ENCODE measurements at places on chromosomes 2 and 18. TPM values are rescaled to one million over a fixed set of nuclear protein-coding genes. Genes with fewer than 3 reads are reported as not detected.

GRCh38 chr18:50563376-50563775 lies 3.5 kb downstream of the MAPK4 start:
- no peak for DNase-seq

- no peak for DNase-seq
Observed at GRCh38 chr2:51165534-51166260, 133.8 kb upstream of the NRXN1 start.

GRCh38 chr2:191611614-191612013 lies 66.3 kb upstream of the NABP1 start:
- DNase-seq, result no peak

DNA sequence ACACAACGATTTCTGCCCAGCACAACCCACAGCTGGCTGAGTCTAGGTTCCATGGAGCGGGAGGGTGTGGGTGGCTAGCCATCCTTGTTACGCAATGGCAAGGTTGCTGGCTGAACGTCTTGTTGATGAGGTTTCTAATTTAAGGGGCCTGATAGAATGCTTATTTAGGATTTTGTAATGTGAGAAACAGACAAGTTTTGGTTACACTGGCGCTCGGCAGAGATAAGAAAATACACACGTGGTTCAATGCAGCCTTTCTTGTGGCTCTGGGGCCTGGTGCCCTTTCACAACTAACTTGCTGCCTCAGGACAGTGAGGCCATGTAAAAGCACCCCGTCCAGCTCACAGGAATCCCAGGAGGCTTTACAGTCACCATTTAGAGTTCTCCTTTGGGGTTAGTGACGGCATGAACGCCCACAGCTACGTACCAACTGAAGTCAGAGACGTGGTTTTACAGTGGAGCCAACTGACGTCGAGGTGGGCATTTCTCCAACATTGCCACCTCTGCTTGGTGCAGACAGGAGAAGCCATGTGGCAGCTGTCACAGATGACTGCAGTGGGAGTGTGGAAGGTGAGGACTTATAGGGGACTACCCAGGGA lies 29.7 kb upstream of the PIEZO2 start:
- no peak for DNase-seq

GRCh38 chr2:42979416-42979869 lies 187.1 kb upstream of the HAAO start:
- DNase-seq, result no peak

Gene TMEM37
- total RNA-seq, result 2.2 TPM

DNA sequence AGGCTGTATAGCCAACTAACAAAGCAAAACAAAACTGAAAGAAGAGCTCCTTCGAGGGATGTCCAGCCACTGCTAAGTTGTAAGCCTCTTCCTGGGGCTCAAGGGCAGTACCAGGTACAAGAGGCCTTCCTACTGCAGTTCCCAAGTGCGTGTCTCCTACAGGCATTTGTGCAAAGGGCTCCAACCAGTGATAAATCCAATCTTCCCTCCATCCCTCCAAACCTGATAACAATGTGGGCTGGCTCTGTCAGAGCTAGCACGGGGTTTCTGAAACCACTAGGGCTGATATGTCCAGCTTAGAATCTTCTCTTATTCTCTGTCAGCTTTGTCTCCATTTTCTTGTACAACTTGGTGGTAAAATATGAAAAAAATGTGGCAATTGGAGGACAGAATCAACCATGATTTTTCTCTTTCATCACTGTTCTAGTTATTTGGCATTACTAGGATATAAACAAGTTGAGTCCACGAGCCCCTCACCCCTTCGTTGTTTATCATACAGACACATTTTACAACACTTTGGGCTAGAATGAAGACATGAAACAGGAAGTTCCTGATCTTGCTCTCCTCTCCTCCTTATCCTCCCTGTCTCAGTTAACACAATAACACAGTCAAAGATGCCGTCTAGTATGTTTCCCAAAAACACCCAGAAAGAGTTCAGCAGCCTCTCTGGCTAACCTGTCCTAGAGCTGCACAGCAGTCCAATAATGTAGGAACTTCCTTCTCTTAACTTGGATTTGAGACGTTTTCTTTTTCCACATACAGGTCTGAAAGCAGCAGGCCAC lies 35.4 kb upstream of the WIPF1 start:
- no peak for DNase-seq

Gene CD8B2
- 0.65 TPM for total RNA-seq

Gene EHD3
- total RNA-seq, result 12.7 TPM

GRCh38 chr2:46098621-46099062 lies 198.6 kb upstream of the EPAS1 start:
- DNase-seq, result no peak

DNA sequence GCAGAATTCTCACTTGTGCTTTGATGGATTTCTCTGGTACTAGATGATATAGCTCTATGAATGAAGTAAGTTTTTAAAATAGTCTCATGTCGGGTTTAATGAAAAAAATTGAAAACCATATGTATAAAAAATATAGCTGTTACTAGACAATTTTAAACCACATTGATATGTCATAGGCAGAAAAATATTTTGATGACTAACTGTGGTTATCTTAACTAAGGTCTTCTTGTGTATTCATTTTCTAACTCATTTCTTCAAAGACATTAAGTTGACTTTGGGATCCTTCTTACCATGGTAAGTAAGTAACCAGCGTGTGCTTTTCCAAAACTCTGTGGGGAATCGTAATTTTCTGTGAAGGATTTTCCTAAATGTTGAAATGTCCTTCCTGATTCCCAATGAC lies 160.9 kb upstream of the COL3A1 start:
- no peak for DNase-seq

- DNase-seq, result no peak
Observed at GRCh38 chr2:86235196-86235980, 36.1 kb downstream of the MRPL35 start.

- no peak for DNase-seq
Observed at GRCh38 chr2:107258531-107259407, 372.8 kb upstream of the ST6GAL2 start.

Gene CXCR1
- not detected for total RNA-seq

Gene VWA3B
- total RNA-seq, result 1.7 TPM

DNA sequence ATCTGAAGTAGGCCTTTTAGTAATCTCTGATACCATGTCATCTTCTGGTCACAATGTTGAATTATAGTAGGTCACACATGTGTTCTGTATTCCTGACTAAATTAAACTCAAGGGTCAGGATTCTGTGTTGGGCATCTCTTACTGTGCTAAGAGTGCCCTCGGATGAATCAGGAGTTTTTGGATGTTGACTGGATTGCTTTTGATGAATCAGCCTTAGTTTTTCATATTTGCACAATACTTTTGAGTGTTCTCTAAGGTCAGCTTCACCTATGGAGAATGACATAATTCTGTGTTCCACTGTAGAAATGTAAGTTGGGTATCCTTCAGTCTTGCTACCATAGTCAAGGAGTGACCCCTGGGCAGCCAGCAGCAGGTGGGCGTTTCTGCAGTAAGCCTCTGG lies 190.1 kb downstream of the PTPRM start:
- no peak for DNase-seq

- no peak for DNase-seq
Observed at GRCh38 chr2:205776139-205776538, 93.8 kb downstream of the NRP2 start.

GRCh38 chr18:25089470-25089869 lies 262.5 kb downstream of the ZNF521 start:
- DNase-seq, result no peak

Gene INO80D
- 42.8 TPM for total RNA-seq

- no peak for DNase-seq
Observed at GRCh38 chr2:47890711-47891368, 15.5 kb downstream of the FBXO11 start.

DNA sequence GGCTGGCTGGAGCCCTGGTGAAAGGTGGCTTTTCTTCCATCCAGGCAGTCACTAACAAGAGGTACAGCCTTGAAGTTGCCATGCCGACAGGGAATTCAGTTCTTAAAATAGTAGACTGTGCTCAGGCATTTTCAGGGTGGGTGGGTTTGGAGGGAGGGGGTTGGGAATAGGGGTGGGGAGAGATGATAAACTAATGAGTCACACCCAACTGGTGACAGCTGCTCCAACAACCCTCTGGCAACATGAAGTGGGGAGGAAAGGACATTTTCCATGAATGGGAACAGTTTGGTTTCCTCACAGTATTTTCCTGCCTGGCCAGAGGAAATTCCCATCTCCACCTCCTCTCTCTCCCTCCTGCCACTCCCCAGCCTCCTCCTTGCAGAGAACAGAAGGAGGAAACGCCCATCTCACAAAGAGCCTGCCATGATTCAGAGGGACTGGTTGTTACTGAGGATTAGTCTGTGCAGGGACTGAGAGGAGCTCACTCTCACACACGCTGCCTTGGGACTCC lies 113.0 kb upstream of the SLC1A4 start:
- DNase-seq, result no peak

DNA sequence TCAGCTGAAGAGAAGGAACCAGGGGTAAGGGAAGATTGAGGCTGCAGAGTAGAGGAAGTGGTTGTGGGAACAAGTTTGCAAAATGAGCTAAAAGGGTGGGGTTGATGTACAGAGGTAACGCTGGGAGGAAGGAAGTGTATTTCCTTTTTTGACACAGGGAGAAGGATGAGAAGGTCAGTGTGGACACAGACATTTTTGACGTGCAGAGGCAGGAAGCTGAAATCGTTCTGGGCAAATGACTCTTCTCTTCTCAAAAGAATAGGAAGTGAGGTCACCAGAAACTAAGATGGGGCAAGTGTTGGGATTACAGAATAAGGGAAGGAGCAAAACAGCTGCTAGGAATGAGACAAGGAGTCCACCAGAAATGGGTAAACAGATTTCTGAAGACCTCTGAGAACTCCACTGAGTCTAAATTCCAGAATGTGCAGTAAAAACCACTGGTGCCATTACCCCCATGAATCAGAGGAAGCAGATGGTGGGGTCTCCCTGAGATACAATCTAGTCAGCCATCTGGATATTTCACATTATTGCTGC lies 20.0 kb upstream of the RNF149 start:
- peak; percentile 63 for DNase-seq

DNA sequence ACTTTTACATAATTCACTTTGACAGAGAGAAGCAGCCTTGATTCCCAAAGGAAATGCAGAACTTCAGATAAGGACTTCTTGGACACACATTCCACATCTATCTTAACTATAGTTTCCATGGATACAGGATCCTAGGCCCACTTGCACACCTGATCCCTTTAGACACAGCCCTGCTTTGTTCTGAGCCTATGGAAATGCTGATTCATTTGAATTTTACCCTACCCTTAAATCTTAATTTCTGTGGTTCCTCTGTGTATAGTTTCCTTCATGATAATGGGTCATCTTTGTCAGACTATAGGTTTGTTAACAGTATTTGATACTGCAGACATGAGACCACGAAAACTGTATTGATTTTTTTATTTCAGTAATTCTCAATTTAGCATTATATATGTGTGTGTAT lies 77.4 kb downstream of the ACTR3 start:
- no peak for DNase-seq

- DNase-seq, result peak; percentile 35
Observed at GRCh38 chr2:45975752-45976517, 321.3 kb upstream of the EPAS1 start.

DNA sequence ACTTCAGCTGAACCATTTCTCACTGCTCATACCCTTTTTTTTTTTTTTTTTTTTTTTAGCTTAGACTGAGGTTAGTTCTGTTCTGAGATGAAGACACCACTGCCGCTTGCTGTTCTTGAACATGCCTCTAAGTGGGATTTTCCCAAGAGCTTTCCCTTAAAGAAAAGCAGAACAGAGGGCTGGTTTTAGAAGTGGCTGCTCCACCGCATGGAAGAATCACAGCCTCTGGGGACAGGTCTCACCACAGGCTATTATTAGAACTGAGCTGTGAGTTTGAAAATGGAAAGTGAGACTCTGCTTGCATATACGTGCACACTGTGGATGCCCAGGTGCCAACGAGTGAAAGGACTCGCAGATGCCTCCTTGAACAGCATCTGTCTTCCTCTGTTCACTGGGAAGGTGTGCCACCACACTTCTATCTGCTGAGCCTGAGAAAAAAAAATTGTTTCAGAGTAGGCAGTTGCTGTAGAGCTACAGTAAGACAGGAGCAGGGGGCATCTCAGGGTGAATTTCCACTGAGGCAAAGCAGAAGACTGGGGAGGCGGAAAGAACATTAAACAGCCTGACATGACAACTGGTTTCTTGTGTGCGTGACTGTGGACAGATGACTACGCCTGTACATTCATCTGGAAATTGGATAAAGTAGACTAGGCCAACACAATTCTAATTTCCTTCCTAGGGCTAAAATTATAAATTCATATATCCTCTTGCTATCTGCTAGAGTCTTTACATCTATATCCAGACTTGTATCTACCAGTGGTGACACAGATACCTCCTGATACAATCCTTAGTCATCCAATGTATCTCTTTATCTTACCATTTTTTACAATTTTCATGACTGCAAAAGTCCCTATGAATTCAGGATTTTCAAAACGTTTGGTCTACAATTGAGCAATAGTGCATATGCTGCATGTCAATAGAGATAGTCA lies 1045.7 kb upstream of the CELF4 start:
- DNase-seq, result no peak

GRCh38 chr2:20185176-20186022 lies 39.5 kb downstream of the SDC1 start:
- DNase-seq, result no peak

GRCh38 chr2:85326406-85327159 lies 1.2 kb downstream of the TGOLN2 start:
- no peak for DNase-seq

Gene CAPN14
- 0.62 TPM for total RNA-seq

- DNase-seq, result no peak
Observed at GRCh38 chr2:135951041-135951583, 34.3 kb downstream of the DARS1 start.

Gene ZSWIM2
- total RNA-seq, result not detected

Gene CERKL
- 0.29 TPM for total RNA-seq

- DNase-seq, result no peak
Observed at GRCh38 chr2:100955226-100955625, 46.9 kb upstream of the RPL31 start.

Gene TMEM178A
- total RNA-seq, result 2.9 TPM

Gene INPP5D
- total RNA-seq, result 43.4 TPM

DNA sequence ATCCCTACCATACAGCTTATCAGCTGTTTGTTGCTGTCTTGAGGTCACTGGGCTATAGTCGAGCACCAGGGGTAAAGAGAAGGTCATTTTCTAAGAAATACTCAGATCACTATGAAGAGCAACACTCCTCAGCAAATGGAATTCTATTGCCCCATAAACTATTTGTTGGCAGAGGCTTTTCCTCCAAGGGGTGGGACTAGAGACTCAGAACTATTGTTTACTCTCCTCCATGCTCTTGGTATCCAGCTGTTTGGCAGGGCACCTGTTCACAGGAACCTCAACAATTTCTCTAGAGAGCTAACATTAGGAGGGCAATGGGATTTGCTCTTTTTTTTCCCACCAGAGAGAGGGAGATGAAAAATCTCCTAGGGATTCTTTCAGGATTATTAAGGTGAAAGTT lies 249.1 kb upstream of the SPRED2 start:
- no peak for DNase-seq

Gene FSHR
- not detected for total RNA-seq

- DNase-seq, result no peak
Observed at GRCh38 chr2:159616286-159616701, at the start of gene BAZ2B. TSS of gene BAZ2B (minus strand) at chr2:159616548. CDS start at chr2:159478719, 137,829 bp downstream.

All from ureter (tissue), 1 donor.